ENCODE measurements at places on chromosomes 6 and 20. TPM values are rescaled to one million over a fixed set of nuclear protein-coding genes. Genes with fewer than 3 reads are reported as not detected.

- H3K4me1 ChIP-seq, result peaks cover 29% of the 10 kb centered on the region
- H3K36me3 ChIP-seq, result no peaks in the 10 kb centered on the region
- DNase-seq, result no peak
Observed at GRCh38 chr6:13674533-13675190, 37.0 kb downstream of the RANBP9 start.

DNA sequence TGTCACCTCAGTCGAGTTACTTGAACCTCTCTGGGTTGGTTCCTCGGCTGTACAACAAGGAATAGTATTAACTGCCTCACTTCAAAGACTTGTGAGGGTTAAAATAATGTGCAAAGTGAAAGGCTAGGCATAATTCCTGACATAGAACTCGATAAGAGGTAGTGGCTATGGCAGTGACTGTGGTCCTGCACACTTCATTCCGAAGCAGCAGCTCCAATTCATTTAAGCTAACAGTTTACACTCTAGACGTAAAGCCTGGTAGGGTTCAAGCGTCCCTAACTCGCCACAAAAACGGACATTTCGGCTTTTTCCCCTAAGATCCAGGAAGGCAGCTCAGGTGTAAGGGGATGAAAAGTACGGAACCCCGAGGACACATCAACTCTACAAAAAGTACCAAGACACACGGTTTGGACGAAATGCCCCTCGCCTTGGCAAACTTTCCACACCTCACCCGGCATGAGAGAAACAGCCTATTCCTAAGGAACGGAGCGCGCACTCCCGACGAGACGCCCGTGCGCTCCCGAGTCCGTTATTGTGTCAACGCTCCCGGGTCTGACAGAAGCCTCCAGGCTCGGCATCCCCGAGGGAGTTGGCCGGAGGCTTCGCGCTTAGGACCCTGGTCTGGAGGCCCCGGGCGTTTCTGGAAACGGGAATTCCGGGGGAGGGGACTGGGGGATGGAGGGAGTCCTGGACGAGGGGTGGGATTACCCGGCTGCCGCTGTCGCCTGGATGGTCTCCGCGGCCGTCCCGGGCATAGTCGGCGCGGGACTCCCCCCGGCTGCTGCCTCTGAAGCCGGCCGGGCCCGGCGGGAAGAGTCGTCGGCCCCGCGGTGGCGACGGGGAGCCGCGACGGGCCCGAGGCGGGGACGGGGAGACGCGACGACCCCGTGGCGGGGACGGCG, 937 bp downstream of the ZNF318 start:
- peaks cover 36% of the 10 kb centered on the region for H3K4me1 ChIP-seq
- peak overlapping the region; percentile 90 for H3K4me3 ChIP-seq
- H3K27ac ChIP-seq, result peak overlapping the region; percentile 96
- DNase-seq, result peak; percentile 46

DNA sequence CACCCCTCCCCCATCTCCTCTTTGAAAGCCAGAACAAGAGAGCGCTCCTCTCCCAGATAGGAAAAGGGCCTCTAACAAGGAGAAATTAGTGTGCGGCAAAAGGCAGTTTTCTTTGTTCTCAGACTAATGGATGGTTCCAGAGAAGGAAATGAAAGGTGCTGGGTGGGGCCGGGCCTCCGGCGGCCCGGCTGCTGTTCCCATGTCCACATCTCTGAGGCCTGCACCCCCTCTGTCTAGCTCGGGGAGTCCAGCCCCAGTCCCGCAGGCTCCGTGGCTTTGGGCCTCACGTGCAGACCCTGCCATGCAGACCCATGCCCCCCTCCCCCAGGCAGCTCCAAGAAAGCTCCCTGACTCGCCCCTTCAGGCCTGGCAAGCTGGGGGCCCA, 35.8 kb upstream of the MRGBP start:
- H3K27ac ChIP-seq, result no peak overlapping the region
- H3K4me1 ChIP-seq, result no peaks in the 10 kb centered on the region
- H3K36me3 ChIP-seq, result no peaks in the 10 kb centered on the region
- no peak for DNase-seq

DNA sequence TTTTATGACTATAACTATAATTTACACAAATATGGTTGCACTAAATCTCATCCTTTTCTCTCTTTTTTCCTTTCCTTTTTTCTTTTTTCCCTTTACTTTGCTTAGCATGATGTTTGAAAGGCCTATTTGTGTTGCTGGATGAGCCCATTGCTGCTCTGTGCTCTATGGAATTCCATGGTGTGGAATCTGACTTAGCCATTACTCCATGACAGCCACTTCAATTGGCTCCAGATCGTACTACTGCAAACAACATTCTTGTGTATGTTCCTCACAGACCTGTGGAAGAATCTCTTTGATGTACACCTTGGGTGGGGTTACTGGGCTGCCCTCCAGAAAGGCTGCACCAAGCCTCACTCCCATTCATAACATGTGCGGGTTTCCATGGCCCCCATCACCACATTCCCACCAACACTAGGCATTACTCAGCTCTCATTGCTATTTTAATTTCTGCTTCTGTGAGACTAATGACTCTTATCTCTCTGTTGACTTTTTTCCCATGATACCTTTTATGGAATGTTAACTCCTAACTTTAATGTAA, 979.0 kb downstream of the KIF16B start:
- no peak for DNase-seq
- H3K4me3 ChIP-seq, result no peak overlapping the region
- H3K4me1 ChIP-seq, result no peaks in the 10 kb centered on the region
- no peaks in the 10 kb centered on the region for H3K36me3 ChIP-seq

Gene BHLHE23
- not detected for total RNA-seq

Gene DEFB132
- total RNA-seq, result not detected
